RWPE1 (cell line): ENCODE measurements at places on chromosomes 13 and 19.

DNA sequence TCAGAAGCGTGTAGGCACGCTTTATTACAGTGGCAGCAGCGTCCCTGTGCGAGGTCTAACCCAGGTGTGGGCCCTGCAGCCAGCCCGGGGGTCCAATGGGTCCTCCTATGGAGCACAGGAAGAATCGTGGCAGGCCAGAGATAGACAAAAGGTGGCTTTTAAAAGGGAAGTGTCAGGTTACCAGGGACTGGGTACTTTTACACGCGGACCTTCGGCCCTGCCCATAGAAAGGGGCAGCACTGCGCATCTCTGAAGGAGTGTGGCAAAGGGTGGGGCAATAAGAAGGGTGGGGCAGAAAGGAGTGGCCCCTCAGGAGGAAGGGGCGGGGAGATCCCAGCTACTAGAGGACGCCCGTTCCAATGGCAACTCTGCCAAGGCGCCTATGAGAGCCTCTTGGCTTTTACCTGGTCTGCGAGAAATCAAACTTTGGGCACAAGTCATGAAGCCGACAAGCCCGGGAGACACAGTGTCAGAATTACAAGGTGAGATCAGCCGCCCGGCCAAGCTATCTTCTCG, 1419.8 kb downstream of the UQCRFS1 start:
- peak; percentile 89 for DNase-seq

DNA sequence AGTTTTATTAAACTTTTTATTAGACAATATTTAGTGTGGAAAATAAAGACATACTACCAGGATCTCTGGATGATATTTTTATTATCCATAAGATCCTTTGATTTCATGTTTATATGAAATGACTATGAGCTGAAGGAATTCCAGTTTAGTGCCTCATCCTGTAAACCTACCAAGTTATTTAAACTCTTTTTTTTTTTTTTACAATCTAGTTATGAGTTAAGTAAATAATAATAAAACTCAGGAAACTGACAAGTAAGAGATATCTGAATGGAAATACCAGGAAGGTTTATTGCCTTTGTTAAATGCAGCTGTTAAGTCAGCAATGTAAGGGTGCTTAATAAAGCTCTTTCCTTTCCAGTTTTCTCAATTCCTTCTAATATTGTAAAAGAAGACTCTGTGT, 53.9 kb downstream of the RXFP2 start:
- no peak for DNase-seq

DNA sequence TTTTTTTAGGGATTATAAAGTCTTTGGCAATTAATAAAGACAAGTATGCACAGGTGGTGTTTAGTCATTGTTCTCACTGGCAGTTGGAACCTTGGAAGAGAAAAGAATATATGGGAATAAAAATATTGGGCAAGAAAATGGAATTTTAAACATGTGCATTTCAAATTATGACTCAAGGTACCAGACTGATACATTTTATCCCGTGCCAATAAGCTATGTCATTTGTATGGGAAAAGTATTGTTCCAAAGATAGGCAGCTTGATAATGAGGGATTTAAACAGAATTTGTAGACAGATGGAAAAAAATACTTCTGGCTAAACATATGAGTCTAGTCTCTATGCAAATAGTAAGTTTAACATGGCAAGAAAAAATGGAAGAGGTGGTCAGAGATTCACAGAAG, 169.5 kb upstream of the UFM1 start:
- DNase-seq = peak; percentile 60

DNA sequence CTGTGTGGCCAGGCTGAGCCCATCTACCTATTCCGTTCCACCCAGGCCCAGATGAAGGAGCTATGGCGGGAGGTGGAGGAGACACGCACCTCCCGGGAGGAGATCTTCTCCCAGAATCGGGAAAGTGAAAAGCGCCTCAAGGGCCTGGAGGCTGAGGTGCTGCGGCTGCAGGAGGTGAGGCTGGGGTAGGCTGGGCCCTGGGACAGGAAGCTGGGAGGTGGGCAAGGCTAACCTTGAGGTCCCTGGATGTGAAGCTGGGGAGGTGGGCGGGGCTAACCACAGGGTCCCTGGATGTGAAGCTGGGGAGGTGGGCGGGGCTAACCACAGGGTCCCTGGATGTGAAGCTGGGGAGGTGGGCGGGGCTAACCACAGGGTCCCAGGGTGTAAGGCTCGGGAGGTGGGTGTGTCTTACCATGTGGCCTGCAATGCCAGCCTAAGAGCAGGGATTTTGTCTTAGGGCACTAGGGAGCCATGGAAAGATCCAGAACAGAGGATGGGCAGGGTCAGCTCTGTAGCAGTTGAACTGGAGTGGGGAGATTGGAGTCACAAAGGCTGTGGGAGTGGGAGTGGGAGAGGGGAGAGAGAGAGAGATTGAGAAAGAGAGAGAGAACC, 36.9 kb downstream of the KCNC3 start:
- DNase-seq = no peak

GRCh38 chr19:51750400-51751094, 1.1 kb downstream of the FPR1 start:
- no peak for DNase-seq

DNA sequence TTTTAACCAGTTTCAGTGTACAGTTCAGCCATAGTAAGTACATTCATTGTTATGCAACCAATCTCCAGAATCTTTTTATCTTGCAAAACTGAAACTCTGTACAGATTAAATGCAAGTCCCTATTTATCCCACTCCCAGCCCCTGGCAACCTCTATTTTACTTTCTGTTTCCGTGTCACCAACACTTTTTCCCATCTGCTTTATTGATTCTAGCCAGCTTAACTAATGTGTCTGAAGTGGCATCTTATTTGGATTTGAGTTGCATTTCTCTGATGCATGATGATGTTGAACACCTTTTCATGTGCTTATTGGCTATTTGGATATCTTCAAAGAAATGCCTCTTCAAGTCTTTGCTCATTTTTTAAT, 18.9 kb downstream of the SPATA13 start:
- no peak for DNase-seq

DNA sequence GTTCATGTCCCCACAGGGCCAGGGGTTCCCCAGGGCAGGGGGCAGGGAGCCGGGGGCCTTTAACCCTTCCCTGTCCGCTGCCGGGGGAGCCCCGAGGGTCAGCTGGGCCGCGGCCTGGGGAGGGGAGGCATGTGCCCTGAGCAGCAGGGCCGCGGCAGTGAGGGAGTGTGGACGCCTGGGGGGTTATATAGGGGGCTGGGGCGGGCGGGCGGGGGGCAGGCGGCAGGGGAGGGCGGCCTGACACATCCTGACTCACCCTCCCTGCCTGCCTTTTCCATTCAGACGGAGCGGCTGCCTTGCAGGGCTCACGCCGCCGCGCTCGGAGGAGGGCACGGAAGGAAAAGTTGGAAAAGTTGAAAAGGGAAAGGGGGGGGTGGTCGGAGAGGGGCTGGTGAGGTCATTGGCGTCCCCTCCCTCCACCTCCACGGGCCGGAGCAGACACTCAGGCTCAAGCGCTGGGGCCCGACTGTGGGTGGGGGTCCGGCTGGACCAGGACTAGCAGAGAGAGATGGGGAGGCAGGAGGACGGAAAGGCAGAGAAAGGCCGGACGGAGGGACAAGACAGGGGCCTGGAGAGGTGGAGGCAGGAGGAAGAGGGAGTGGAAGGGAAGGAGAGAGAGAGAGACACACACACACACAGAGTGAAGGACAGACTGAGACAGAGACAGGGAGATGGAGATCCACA, at the start of gene IL11:
Gene IL11 (minus strand): TSS at position 159 of the 684 bp plus-strand sequence. CDS start 153 bp downstream, at position 6.
- peak; percentile 72 for DNase-seq

DNA sequence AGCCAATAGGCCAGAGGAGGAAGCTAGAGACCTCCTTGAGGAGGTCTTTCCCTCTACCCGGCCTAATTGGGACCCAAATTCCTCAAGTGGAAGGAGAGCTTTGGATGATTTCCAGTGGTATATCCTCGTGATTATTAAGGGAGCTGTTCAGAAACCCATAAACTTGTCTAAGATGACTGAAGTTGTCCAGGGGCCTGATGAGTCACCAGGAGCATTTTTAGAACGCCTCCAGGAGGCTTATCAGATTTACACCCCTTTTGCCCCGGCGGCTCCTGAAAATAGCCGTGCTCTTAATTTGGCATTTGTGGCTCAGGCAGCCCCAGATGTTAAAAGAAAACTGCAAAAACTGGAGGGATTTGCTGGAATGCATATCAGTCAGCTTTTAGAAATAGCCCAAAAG, 198.1 kb downstream of the ZNF486 start:
- no peak for DNase-seq

- no peak for DNase-seq
Observed at GRCh38 chr13:37413161-37413560, 185.4 kb downstream of the POSTN start.

DNA sequence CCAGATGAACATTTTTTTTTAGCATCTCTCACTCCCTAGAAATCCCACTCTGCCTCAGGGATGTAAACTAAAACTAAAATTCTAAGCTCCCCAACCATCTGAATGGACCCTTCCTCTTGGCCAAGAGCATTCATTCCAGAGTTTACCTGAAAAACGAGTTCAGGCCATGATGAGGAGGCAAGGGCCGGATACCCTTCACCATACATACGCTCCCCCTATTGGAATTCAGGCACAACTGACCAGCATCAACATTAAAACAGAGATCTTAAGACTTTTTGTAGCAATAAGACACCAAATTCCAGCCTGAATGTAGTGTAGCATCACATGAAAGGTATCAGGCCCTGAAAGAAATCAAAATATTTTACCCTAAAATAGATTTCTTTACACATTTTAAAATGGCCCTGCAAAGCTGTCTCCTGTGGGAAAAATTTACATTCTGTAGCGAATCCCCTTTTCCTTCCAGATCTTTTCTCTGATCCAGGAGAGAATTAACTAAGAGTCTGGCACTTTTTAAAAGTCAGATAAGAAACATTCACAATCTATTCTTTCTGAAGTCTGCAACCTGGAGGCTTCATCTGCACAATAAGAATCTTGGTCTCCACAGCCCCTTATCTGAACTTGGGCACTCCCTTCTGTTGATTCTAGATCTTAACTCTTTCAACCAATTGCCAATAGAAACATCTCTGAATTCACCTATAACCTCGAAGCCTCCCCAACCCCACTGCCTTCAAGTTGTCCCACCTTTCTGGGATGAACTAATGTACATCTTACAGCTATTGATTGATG, 888.5 kb downstream of the UQCRFS1 start:
- DNase-seq = no peak

- DNase-seq = peak; percentile 4
Observed at GRCh38 chr13:105462098-105462497, 1073.4 kb downstream of the EFNB2 start.

- DNase-seq = peak; percentile 21
Observed at GRCh38 chr13:41645331-41645730, 188.0 kb downstream of the RGCC start.

DNA sequence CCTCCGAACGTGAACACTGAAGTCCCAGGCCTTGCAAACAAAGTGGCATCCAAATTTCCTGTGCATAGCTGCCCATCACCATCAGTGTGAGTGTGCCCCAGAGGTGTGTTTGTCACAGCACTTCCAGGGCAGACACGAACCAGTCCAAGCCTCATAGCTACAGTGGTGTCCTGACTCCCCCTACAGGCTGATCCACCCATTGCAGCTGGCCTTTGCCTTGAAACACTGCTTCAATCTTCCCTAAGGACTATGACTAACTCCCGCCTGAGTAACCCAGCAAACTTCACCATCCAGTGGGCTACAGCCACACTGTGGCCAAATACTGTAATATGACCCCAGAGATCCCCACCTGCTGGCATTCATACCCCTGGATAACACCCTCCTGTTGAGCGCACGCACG, 3.9 kb downstream of the ZNF266 start:
- peak; percentile 13 for DNase-seq

- no peak for DNase-seq
Observed at GRCh38 chr19:39297931-39298634, 1.9 kb downstream of the IFNL1 start.

- DNase-seq = no peak
Observed at GRCh38 chr13:113176280-113176679, 17.8 kb downstream of the PROZ start.

DNA sequence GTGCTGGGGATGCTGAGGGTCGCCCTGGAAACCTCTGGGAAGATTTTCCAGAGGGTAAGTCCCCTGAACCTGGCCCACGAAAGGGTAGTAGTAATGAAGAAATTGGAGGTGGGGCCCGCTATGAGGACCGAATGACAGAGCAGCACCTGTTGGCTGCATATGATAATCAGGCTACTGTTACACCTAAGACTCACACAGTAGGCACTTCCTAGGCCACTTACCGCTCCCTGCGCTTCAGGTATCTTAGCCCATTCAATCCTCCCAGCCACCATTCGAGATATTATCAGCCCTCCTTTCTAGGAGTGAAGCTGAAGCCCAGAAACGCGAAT, 4.3 kb upstream of the LRFN3 start:
- no peak for DNase-seq

GRCh38 chr13:72523049-72523448, 204.4 kb downstream of the MZT1 start:
- no peak for DNase-seq

GRCh38 chr19:39038098-39038497, 5.7 kb upstream of the FBXO27 start:
- peak; percentile 60 for DNase-seq

- DNase-seq = no peak
Observed at GRCh38 chr19:40689339-40690049, 957 bp downstream of the NUMBL start.

DNA sequence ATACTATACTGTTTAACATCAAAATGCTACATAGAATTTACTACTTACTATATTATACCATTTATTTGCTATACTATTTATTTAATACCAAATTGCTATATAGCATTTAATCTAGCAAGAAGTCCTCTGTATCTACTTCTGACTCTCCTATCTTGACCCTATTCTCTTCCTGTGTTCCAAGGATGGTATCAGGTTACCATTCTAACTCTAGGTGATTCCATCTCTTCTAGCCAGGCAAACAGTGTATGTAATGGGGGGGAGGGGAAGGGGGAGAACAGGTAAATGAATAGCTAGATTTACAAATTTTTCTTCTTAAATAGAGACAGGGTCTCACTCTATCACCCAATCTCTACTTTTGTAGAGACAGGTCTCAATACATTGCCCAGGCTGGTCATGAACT, 200.3 kb downstream of the DIAPH3 start:
- DNase-seq = no peak

DNA sequence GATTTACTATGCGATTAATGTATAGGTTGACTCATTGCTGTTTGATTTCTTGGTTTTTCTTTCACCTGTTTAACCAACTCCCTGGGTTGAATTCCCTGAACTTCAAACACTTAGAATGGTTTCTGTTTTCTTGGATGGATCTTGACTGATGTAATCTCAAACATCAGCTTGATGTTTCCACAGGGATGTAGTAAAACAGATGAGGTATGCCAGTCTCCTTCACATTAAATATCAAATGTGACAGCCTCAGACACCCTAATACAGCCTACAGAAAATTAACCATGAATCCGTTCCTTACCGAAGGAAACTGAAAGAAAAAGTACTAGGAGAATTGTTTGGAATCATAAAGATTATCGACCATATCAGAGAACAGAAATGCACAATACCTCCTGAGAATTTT, 631.2 kb downstream of the GPC5 start:
- no peak for DNase-seq

GRCh38 chr19:13146763-13147563, 3.2 kb downstream of the STX10 start:
- no peak for DNase-seq

- DNase-seq = no peak
Observed at GRCh38 chr13:61162636-61163035, 253.0 kb downstream of the PCDH20 start.

GRCh38 chr13:103101901-103102300, 35.7 kb upstream of the SLC10A2 start:
- no peak for DNase-seq

- no peak for DNase-seq
Observed at GRCh38 chr13:47672245-47673008, 328.6 kb downstream of the SUCLA2 start.
